ENCODE measurements at places on chromosomes 16 and 17.

DNA sequence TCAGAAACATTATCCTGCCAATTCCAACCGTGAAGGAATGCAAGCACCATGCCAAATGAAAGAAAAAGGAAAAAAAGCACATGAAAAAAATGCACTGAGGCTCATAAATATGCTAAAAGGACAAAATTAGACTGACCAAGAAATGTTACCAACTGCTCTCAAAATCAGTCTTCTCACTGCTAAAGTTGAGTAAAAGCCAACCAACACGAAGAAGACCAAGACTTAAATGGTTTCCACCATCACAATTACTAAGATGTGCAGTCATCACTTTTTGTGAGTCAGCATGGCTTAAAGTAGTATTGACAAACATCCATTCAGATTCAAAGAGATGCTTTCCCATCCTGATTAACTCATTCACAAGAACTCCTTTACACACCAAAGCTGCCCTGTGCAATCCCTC, 16.4 kb downstream of the CDYL2 start:
- no peak for DNase-seq

DNA sequence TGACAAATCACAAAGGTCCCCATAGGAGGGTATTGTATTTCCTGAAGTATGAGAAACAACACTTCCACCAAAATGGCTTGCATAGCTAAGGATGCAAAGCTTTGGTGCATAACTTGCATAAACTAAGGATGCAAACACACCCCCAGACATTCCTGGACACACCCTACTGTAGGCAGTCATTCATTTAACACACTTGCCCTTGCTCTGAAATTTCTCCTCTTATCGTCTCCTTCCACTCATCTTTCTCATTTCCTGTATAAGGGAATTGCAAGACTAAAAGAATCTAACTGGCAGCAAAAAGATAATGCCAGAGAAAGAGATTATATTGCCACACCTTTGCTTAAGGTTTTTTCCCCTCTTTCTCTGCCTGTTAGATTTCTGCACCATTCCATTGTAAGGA, 28.3 kb downstream of the CHD9 start:
- no peak for DNase-seq

- no peak for DNase-seq
Measured at GRCh38 chr17:82103553-82104451, 5.8 kb upstream of the FASN start.

GRCh38 chr17:10226930-10227695, 28.7 kb upstream of the GAS7 start:
- peak; percentile 37 for DNase-seq

GRCh38 chr16:57258226-57258909, 13.3 kb downstream of the ARL2BP start:
- DNase-seq: no peak

DNA sequence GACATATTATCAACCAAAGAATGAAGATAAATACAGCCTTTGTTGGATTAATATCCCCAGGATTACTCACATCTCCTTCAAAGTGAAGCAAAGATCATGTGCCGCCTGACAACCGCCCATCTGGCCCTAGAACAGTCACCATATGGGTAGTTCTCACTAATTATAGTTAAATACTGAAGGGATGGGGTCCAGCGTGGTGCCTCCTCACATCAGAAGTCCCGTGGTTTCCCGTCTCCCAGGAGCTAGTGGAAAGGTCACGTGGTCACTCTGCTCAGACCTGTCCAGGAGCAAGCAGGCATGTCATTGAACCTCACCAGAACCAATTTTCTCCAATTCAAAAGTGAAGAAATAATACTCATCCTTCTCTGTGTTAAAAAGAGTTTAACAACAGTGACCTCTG, 434.5 kb downstream of the SHISA9 start:
- DNase-seq: no peak

DNA sequence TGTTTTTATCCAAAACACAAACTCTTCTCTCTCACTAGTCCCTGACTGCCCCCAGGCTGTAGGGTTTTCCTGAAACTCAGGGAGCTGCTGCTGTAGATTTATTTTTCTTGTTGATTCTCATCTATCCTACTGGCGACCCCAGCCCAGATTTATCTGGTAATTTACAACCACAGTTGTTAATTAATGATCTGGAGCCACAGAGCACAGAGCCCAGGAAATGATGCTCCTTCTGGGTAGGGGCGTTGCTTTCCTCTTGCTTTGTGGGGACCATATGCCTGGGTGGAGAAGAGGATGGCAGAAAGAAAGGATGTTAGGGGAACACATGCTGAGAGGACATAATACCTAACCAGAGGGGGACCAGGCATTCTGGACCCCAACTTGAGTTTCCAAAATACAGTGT, 7.4 kb upstream of the ETV4 start:
- DNase-seq: no peak

- DNase-seq: no peak
Measured at GRCh38 chr16:24643489-24643888, 86.0 kb upstream of the TNRC6A start.

GRCh38 chr17:19317359-19318095, 45.0 kb downstream of the B9D1 start:
- DNase-seq: no peak

GRCh38 chr17:74164446-74165045, 38.9 kb upstream of the RPL38 start:
- DNase-seq: no peak

DNA sequence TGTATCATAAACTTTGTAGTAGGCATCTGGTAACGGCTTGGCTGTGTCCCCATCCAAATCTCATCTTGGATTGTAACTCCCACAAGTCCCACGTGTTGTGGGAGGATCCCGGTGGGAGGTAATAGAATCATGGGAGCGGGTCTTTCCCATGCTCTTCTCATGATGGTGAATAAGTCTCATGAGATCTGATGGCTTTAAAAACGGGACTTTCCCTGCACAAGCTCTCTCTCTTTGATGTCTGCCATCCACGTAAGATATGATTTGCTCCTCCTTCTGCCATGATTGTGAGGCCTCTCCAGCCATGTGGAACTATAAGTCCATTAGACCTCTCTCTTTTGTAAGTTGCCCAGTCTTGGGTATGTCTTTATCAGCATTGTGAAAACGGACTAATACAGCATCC, 248.7 kb downstream of the SNX29 start:
- no peak for DNase-seq

DNA sequence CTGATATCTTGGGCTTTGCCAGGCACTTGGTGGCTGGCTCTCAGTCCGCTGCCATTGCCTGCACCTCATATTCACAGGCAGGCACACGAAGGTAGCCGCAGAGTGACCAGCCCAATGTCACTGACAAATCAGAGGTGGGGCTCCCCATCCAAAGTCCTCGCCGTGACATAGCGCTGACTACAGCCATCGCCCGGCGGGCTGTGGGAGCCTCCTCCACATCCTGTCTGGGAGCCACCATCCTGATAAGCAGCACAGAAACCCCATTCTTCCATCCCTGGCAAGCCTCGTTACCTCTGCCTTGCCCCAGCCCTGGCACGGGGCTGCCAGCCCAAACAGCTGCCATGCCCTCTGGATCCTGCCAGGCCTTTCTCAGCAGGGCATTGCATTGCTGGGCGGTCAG, 437.8 kb downstream of the SLC39A11 start:
- DNase-seq: no peak

GRCh38 chr16:52318302-52319009, 228.5 kb downstream of the TOX3 start:
- DNase-seq: no peak

GRCh38 chr17:35548208-35548810, 10.8 kb upstream of the SLFN12L start:
- DNase-seq: no peak

DNA sequence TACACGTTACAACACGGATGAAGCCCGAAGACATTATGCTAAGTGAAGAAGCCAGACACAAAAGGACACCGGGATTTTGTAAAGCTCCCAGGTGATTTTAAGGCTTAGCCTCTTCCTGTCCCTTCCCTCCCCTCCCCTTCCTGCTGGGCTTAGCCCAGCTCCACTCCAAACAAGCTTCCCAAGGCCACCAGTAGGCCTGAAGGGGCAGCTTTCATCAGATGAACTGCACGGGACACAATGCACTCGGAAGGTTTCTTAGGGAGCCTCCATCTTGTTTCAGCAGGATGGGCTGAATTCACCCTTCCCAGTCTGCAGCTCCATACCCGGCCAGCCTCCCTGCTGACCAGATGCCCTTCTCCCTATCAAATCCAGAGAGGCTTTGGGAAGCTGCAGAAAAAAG, 10.4 kb downstream of the MEFV start:
- DNase-seq: no peak

GRCh38 chr17:73304971-73305812, 6.6 kb downstream of the CDC42EP4 start:
- DNase-seq: no peak

DNA sequence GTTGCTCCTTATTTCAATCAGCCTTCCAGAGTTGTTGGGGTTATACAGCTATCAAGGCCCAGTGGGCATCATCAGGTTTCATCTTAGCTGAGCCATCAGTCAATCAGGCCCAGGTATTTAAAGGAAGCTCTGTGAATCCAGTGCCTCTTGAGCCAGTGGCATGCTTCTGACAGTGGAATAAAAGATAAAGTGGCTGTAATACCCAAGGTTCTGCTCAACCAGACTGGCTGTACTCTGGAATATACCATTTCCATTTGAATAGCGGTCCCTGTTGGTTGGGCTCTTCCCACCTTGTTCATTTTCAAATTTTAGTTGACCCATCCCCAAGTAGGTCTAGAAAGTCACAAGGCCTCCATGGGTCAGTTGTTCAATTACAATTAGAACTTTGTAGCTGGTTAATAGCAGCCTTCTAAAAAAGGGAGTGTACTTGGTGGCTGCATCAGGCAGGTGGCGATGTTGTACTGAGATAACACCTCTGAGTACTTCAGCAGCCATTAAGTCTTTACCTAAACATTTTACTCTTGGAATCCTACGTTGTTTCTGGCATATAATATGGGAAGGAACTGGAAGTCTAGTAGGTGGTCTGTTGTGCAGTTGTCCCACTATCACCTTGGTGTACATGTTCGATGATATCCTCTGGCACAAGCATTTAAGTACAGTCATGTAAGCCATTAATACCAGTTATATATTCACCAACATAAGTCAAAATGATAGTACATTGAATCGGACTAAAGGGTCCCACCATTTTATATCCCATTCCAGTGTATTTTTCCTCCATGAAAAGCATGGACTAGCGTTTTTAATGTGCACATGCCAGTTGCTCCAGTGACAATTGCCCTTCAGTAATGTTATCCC, 294.1 kb downstream of the BCAS3 start:
- peak; percentile 15 for DNase-seq

GRCh38 chr17:36593656-36594316, 2.1 kb downstream of the DHRS11 start:
- no peak for DNase-seq

- DNase-seq: no peak
Measured at GRCh38 chr16:31085873-31086628, 2.7 kb downstream of the PRSS53 start.

DNA sequence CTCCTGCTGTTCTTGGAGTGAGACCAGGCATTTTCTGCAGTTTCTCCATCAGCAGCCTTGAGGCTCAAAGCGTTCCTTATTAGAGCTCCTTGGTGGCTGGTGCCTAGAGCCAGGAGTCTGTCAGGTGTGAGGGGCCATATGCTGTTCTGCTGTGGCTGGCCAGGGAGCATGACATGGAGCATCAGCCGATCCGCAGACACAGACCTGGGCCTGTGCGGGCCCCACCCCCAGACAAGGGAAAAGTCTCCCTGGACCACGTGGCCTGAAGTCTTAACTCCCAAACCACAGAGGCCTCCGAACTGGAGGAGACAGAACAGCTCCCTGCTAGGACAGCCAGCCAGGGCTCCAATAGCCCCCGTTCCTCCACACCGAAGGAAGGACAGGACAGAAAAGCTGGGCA, 162.7 kb upstream of the CIBAR2 start:
- no peak for DNase-seq

DNA sequence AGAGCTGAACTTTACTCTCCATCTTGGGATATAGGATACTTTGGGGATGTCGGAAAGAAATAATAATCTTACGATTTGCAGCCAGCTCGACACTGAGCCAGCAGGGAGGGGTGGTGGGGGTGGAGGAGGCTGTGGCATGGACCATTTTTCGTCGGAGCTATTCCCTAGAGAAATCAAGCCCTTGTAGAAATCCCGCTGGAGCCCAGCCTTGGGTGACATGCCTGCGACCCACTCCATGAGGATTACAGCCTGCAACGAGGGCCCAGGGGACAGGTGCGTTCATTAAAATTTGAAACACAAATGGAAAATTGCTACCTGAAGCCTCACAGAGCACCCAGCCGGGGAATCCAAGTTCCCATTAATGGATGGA, 82.8 kb upstream of the GSE1 start:
- no peak for DNase-seq

- DNase-seq: no peak
Measured at GRCh38 chr16:57256601-57257395, 11.7 kb downstream of the ARL2BP start.

- peak; percentile 37 for DNase-seq
Measured at GRCh38 chr17:76145231-76146052, 4.4 kb upstream of the FOXJ1 start.

DNA sequence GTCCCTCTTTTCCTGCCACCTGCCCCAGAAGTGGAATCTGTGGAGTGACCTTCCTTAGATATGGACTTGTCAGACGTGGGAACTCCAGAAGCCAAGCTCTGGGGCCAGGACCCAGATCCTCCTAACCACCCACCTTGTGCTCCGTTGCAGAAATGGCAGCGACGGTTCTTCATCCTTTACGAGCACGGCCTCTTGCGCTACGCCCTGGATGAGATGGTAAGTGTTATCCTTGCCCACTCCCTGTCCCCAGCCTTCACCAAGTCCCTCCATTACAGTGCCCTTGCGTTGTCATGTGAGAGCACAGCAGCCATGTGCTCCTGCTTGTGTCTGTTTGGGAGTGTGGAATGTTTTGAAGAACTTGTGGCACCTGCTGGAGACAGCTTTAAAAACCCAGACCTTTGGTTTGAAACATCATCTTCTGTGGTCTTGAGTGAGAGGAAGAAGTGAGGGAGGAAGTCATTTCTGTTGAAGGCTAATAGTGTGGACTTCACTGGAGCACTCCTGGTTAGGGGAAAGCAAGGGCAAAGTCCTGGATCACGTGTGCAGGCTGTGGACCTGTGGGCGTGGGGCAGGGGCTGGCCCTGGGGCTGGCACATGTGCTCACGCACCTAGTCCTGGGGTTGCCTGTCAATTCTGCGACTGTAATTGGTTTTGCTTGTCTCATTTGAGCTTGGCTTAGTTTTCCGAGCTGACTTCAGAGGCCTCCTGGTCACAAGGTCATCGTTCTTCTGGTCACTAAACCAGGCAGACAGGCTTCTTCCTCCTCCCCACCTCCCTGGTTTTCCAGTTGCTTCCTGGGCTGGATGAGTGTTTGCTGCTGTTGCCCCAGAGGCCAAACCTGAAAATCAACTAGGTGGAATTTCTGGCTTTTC, 35.8 kb downstream of the MPRIP start:
- DNase-seq: peak; percentile 10

GRCh38 chr17:49549311-49549605, 26.4 kb upstream of the NXPH3 start:
- no peak for DNase-seq

GRCh38 chr16:11783319-11784037, 13.6 kb downstream of the ZC3H7A start:
- peak; percentile 68 for DNase-seq

DNA sequence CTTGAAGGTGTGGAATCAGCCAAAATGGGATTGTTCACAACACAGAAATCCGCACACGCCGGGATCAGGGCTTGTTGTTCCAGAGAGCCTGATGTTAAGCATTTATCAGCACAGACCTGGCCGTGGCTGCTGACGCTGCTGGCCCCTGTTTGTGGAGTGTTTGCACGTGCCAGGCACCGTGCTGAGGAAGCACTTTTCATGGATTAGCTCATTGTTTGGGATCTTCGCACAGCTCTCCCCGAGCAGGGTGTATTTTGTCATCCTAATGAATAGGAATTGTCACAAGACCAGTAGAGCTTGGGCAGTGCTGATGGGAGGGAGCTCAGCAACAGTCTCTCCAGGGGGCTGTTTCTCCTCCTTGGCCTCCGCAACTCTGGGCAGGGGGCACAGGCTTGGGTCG, 160.4 kb upstream of the PLCG2 start:
- no peak for DNase-seq

Measured in CD8-positive, alpha-beta memory T cell (primary cell).